ENCODE measurements at places on chromosomes 16 and 17. TPM values are rescaled to one million over a fixed set of nuclear protein-coding genes. Genes with fewer than 3 reads are reported as not detected.

- DNase-seq: no peak
Measured at GRCh38 chr16:73161977-73162376, 114.0 kb upstream of the ZFHX3 start.

DNA sequence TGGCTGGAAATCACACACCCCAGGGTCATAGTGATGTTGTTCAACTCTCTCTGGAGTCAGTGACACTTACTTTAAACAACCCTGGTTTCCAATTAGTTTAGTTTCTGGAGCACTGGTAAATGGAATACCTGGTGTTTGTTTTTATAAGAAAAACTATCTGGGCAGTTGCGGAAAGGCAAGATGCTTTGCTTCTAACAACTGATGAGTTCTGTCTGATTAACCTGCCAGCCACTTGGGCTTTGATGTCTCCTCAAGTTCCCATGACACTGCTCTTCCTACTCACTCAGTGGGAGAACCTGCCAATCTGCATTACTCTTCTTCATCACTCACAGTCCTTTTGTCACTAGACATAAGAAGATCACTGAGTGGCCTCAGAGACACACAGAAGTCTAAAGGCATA lies 78.7 kb upstream of the MTMR4 start:
- DNase-seq: no peak

GRCh38 chr16:27229891-27230470 lies 26.7 kb downstream of the KDM8 start:
- no peak for DNase-seq

- DNase-seq: no peak
Measured at GRCh38 chr17:40568074-40568836, 3.0 kb upstream of the CCR7 start.

DNA sequence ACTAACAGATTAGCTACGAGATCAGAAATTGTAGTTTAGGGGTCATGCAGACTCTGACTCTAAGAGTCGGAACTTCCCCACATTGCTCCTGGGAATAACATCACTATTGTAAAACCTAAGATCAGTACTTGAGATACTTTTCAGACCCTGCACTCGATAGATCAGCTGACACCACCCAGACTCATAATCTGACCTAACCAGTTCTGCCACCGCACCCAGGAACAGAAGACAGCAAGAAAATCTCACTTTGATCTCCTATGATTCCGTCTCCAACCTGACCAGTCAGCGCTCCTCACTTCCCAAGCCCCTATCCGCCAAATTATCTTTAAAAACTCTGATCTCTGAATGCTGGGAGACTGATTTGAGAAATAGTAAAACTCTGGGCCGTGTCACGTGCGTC lies 27.2 kb upstream of the ASGR2 start:
- peak; percentile 57 for DNase-seq

DNA sequence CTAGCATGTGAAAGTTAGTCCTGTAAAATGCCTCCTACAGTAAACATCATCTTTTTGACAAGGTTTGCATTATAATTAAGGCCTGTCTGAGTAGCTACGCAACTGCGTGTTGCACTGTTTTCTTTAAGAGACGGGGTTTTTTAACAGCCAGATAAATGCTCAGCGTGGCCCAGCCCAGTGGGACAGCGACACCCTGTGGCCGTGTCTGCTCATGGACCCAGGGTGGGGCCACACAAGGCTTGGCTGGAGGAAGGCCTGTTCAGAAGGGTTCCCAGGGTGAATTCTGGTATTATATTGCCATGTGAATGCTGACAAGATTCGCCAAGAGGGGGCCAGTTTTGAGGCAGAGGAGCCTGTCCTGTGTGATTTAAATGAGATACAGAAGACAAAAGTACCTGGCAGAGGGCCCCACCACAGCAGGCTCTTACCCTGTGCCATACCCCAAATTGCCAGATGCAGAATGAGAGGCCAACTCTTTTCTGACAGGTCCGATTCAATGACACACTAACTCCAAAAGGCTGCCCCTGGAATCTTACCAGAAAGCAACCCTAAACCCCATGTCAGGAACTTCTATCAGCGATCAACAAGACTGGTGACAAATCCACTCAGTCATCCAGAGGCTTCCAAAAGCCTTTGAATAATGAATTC lies 65.9 kb upstream of the IRX6 start:
- DNase-seq: peak; percentile 46

- DNase-seq: no peak
Measured at GRCh38 chr16:3465301-3465700, 21.8 kb downstream of the NAA60 start.

DNA sequence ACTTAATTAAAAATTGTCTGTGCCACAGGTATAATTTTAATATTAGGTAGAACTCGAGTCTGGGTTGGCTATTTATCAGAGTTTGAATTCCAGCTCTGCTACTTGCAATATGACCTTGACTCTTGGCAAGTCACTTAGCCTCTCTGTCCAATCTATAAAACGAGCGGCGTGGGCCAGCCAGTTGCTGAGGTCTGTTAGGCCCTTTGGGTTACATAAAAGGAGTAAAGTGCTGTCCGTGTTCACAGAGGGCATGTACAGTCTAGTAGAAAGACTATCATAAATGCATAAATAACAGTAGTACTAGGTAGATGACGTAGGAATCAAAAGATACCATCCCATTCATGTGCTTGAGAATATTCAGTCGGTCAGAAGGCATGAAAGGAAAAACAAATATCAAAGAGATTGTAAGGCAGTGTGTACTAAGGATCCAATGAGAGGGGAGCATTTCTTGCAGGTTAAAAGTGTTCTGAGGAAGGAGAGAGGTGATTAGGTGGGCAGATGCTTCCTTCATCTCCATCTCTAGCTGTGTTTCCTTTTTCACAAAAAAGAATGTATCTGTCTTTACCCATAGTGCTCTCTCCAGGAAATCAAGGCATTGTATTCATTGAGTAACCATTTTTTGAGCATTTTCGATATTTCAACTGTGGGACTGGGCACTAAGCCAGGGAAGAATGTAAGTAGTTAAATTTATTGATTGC lies 2.4 kb downstream of the TNRC6A start:
- DNase-seq: no peak

DNA sequence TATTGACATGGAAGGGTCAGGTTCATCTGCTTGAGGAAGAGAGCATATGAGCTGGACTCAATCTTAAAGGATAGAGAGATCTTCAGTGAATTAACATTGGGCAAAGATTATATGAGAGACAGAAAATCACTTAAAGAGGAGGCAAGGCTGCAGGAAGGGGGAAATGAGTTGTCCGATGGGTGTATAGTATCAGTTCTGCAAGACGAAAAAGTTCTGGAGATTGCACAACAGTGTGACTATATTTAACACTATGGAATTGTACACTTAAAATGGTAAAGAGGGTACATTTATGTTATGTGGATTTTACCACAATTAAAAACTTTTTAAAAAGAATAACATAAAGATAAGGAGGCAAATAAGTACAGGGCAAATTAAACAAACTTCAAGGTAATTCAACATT lies 80.7 kb downstream of the HELZ start:
- DNase-seq: no peak

DNA sequence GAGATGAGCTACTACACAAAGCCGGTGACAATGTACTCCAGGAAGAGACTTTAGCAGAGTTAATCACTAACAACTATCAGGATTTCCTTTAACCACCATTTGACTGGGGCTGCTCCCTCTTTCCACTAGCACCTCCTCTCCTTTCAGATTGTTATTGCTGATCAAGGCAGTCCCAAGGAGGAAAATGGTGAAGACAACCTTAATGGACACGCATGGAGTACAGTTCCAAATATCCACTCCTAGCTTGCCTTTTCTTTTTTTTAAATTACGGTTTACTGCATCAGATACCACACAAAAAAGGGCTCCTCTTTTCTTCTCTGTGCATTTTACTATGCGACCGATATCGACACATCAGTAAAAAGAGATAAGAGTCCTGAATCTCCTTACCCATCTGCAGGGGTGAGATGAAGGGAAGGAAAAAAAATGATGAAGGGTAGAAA lies 30.9 kb downstream of the FAM222B start:
- peak; percentile 63 for DNase-seq

DNA sequence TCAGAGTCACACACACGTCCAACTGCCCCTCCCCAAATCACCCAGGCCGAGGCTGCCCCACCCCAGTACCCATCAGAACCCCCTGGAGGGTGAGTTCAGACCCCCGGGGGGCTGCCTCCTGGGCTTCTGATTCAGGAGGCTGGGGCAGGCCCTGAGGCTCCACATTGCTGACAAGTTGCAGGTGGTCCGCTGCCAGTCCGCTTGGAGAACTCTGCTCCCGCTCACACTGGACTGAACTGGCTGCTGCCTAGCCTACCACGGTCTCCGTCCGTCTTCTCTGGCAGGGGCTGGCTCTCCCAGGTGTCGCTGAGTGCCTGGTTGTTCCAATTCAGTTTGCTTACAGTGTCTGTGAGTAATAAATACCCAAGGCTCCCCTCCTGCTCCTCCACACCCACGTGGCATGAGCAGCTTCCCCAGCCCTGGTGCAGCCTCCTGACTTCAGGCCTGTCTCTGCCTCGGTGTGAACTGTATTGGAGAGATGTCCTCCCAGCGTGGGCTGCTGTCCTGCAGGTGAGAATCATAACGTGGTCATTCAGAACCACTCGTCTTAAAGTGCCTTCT lies 163.4 kb downstream of the LAT start:
- no peak for DNase-seq

DNA sequence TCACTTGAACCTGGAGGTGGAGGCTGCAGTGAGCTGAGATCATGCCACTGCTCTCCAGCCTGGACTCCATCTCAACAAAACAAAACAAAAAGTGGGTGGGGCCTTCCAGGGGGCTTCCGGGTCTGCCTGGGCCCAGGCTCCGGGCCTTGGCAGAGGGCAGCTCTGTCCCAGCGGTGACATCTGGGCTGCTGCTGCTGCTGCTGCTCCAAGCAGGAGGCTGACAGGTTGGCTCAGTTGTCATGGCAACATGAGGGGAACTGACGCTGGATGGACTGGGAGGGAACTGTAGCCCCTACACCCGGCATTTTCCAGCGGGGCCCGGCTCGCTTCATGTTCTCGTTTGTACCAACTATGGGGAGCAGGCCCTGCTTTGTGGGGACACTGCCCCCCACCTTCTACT lies 4.0 kb downstream of the BAIAP3 start:
- DNase-seq: no peak

DNA sequence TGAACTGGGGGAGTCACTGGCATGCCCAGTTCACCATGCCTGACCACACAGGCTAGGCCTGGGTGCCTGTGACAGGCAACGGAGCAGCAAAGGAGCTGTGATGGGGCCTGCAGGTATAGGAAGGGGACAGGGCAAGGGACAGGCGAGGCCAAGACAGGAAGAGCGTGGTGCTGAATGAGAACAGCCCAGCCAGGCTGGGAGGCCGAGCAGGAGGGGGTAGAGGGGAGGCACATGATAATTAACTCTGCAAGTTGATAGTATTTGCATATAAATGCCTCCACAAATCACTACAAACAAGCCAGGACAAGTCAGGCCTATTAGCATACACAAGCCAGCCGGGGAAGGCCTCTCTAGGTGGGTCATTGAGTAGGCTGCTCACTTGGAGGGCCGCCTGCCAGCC lies 7.8 kb downstream of the ZFHX3 start:
- no peak for DNase-seq

DNA sequence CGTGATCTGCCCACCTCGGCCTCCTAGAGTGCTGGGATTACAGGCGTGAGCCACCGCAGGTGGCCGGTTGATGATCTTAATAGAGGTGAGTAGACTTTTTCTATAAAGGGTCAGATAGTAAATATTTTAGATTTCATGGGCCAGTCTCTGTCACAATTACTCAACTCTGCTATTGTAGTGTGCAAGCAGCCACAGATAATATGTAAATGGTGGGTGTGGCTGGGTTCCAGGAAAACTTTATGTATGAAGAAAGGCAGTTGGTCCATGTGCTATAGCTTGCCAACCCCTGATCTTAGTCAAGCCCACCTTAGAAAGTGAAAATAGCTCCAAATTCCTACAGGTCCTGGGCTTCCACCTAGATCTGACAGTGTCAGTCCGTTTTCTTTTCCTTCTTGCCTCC lies 94.9 kb upstream of the PMFBP1 start:
- no peak for DNase-seq

DNA sequence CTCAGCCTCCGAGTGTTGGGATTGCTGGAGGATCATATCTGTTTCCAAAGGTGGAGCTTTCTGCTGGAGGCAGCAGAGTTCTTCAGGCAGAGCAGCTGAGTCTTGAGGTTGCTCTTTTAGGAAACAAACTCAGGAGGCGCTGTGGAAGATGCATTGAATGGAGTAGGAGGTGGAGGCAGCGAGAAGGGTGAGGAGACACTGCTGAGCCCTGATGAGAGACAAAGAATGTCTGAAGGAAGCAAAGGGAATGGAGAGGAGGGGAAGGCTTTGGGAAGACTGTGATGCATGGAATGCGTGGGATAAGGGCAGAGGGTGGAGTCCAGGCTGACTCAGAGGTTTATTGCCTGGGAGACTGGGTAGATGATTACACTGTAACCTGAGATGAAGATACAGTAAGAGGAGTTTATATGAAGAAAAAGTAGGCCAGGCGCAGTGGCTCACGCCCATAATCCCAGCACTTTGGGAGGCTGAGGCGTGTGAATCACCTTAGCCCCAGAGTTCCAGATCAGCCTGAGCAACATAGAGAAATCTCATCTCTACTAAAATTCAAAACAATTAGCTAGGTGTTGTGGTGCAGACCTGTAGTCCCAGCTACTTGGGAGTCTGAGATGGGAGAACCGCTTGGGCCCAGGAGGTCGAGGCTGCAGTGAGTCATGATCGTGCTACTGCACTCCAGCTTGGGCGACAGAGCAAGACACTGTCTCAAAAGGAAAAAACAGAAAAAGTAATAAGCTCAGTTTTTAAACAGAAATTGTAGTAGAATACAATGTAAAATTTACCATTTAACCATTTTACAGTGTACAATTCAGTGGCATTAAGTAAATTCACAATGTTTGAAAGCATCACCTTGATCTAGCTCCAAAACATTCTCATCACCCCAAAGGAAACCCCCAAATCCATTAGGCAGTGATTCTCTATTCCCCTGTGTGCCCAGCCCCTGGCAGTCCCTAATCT lies 17.8 kb upstream of the TMEM219 start:
- DNase-seq: peak; percentile 97

- peak; percentile 86 for DNase-seq
Measured at GRCh38 chr16:48535831-48536613, 74.0 kb downstream of the N4BP1 start.

- peak; percentile 87 for DNase-seq
Measured at GRCh38 chr17:31274252-31274651, 22.8 kb downstream of the OMG start.

SPATA22 gene
- not detected for polyA plus RNA-seq

MYH3 gene
- polyA plus RNA-seq: 0.63 TPM

EME1 gene
- 9.2 TPM for polyA plus RNA-seq

SPAG5 gene
- 41.4 TPM for polyA plus RNA-seq

TMC5 gene
- polyA plus RNA-seq: 0.11 TPM

TP53TG3B gene
- not detected for polyA plus RNA-seq

Measured in mammary epithelial cell (primary cell).